A673 (cell line): ENCODE measurements at places on chromosomes 4 and X. TPM values are rescaled to one million over a fixed set of nuclear protein-coding genes. Genes with fewer than 3 reads are reported as not detected.

The MAP9 gene
- total RNA-seq, result 11.3 and 13.7 TPM in 2 replicates

The STOX2 gene
- 2.5 and 2.9 TPM in 2 replicates for total RNA-seq

The GPRASP3 gene
- 7.8 and 8.3 TPM in 2 replicates for total RNA-seq

The NWD2 gene
- total RNA-seq, result not detected in 2 replicates

The MAGEC3 gene
- total RNA-seq, result not detected in 2 replicates
